ENCODE measurements at places on chromosomes 6 and 20. TPM values are rescaled to one million over a fixed set of nuclear protein-coding genes. Genes with fewer than 3 reads are reported as not detected.

The BTNL2 gene
- not detected for total RNA-seq

The LGSN gene
- not detected for total RNA-seq

The STMN3 gene
- 67.4 TPM for total RNA-seq

The GPR6 gene
- not detected for total RNA-seq

The JPH2 gene
- total RNA-seq: not detected

The CAPN11 gene
- total RNA-seq: 0.26 TPM

The PTCRA gene
- total RNA-seq: 1.8 TPM

The RNF144B gene
- 4.6 TPM for total RNA-seq

The SIRPD gene
- not detected for total RNA-seq

The GSTA3 gene
- total RNA-seq: not detected

The PI3 gene
- total RNA-seq: not detected

The TBP gene
- 14.4 TPM for total RNA-seq

The KCNG1 gene
- not detected for total RNA-seq

The ULBP1 gene
- total RNA-seq: 0.20 TPM

GRCh38 chr6:148973538-148974208 lies 226.8 kb downstream of the UST start:
- no peak for DNase-seq

DNA sequence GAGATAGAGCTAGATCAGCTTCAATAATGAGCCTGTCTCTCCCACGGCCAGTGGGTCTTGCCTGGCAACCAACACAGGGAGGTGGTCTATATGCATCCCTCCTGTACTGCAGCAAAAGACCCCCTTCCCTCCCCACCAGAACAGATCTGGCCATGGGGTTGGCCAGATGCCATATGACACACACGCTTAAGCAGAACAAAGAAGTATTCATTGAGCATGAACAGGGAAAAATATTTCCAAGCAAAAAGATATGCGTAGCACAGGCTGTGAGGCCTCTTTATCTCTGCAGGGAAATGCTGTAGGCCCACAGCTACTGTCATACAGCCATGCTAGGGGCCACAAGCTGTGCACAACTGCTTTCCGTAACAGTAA lies 73.4 kb upstream of the NRSN1 start:
- no peak for DNase-seq

GRCh38 chr6:33578588-33579011 lies 1.5 kb downstream of the BAK1 start:
- peak; percentile 31 for DNase-seq

GRCh38 chr6:10413262-10413849 lies 1.5 kb downstream of the TFAP2A start:
- no peak for DNase-seq

- DNase-seq: no peak
Measured at GRCh38 chr20:1779567-1779966, 115.6 kb upstream of the SIRPA start.

- no peak for DNase-seq
Measured at GRCh38 chr6:166119116-166119911, 48.3 kb downstream of the TBXT start.

- DNase-seq: no peak
Measured at GRCh38 chr6:141594874-141595273, 537.9 kb upstream of the GJE1 start.

DNA sequence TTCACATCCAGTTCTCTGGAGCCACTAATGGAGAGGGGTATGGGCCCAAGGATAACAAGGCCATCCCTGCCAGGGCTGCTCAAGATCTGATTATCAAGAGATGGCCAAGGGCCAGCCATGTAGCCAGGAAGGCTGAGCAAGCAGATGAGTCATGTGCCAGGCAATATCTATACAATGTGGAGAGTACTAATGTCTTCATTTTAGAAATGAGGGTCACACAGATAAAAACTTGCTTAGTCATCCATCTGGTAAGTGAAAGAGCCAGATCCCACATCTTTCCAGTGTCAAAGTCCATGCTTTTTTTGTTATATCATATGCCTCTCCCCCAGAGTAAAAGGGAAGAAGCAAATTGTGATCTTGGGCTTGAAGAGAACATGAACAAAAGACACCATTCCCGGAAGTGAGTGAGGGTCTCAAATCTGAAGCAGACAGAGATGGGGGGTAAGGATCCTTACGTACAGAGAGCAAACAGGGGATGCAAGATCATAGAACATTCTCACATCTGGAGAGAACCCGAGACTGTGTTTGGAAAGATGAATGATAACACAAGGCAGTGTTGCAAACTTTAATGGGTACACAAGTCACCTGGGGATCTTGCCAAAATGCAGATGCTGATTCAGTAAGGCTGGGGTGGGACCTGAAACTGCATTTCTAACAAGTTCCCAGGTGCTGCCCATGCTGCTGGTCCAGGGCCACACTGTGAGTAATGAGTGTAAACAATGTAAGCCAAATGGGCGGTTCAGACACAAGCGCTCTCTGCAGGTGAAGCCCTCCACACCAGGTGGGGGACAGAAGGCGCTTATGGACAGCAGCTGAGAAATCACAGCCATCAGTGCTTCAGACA lies 20.0 kb upstream of the GSTA3 start:
- no peak for DNase-seq

GRCh38 chr20:47727909-47728361 lies 57.3 kb downstream of the SULF2 start:
- DNase-seq: no peak

- no peak for DNase-seq
Measured at GRCh38 chr6:134287859-134288537, 29.9 kb downstream of the SGK1 start.

DNA sequence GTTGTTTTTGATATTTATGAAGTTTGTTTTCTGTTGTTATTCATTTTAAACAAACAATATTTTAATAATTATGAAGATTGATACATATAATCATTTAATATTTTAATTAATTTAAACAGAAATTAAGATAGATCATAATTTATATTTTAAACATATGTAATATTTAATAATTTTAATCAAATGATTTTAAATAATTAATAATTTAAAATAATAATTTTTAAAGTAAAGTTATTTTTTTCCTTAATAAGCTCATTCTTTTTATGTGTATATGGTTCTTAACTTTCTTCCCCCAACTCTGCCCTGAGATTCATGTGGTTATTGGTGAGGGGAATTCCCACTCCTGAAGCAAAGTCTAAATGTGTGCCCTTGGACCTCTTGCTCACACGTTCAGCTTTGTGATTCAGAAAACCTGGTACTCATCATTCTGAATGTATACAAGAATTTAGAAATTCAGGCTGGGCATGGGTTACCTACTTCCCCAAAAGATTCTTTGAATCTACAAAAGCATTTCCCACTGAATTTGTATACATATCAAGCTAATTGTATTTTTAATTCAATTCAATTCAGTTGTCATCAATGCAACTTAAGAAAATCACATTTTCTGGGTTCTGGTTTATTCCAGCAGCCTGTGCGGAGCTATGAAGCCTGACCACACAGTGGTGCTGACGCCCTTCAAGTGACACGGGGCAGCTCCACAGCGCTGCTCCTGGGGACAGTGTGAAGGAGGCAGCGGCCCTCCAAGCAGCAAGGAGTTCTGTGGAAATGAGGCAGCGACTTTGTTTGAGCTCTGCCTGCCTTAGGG lies 168.9 kb upstream of the UST start:
- no peak for DNase-seq

DNA sequence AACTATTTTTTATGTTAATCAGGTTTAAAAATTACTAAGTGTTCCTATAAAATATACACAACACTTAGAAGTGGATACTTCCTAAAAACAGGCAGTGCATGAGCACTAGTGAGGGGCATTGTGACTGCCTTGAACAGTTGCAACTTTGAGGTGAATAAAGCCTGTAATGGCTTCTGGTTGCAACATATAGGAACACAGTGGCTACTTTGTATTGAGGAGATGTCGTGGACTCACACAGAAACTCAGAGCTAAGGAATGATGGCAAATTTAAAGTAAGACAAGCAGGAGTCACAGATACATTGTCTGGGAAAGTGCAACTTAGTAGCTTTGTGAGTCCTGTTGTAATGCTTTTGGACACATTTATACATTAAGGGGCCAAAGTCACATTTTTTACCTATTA lies 861 bp upstream of the HLA-A start:
- no peak for DNase-seq

DNA sequence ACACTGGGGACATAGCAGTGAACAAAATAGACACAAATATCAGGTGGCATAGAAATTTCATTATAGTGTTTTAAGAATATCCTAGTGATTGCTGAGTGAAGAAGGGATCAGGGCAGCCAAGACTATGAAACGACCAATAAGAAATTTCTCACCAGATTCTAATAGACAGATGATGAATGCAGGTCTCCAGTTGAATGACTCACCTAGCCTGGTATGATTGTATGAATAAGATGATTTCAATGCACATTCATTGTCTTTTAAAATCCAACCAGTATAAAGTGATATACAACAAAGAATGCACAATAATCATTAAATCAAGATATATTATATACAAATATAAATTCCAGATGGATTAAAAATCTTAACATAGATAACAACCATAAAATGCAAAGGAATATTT lies 124.5 kb upstream of the TENT5A start:
- no peak for DNase-seq

DNA sequence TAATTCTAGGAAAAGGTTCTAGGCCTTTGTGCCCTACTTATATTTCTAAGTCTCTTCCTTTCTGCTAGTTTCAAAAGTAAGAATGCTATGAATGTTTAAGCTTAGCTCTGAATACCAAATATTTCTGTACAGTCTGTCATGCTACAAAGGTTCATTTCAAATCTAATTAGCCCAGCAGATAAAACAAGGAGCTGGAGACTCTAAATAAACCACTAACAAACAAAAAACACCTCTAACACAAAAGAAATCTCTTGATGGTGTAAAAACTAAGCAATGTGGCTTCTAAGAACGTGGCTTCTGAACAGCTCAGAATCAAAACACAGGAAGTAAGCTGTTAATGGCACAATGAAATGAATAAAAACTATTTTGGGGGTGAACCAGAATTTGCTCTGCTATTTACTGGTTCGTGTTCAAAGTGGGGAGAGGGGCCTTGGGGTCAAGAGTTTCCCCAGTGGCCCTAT lies 198.3 kb downstream of the BCAS1 start:
- no peak for DNase-seq

- DNase-seq: no peak
Measured at GRCh38 chr6:154239392-154239791, 117.2 kb downstream of the IPCEF1 start.

DNA sequence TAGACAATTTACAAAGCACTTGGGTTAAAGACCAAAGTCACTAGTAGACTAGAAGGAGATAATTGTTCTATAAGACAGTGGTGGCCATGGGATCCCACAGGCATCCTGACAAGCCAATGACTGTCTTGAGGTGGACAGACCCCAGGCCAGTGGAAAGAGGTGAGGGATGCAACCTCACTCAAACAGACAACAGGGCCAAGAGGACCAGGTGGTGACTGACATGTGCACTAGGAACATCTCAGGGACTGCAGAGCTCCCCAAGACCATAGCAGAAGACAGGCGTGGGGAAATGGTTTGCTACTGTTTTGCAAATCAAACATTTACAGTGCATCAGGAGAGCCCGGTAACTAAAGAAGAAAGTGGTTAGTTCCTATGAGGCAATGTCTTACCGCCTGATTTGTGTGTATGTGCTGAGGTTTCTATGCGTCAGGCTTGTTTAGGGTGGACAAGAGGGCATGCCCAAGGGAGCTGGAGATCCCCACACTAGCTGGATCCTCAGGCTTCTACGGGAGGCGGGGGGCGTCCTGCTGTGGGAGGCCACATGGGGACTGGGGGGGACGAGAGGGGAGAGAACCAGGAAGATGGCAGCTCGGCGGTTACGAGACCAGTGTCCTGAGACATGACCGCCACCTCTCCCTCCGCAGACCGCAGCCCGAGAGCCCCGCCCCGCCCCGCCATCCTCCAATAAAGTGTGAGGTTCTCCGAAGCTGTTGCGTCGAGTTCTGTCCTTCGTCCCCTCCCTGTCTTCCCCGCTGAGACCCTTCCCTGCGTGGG lies 623 bp upstream of the MRPS26 start:
- peak; percentile 28 for DNase-seq

DNA sequence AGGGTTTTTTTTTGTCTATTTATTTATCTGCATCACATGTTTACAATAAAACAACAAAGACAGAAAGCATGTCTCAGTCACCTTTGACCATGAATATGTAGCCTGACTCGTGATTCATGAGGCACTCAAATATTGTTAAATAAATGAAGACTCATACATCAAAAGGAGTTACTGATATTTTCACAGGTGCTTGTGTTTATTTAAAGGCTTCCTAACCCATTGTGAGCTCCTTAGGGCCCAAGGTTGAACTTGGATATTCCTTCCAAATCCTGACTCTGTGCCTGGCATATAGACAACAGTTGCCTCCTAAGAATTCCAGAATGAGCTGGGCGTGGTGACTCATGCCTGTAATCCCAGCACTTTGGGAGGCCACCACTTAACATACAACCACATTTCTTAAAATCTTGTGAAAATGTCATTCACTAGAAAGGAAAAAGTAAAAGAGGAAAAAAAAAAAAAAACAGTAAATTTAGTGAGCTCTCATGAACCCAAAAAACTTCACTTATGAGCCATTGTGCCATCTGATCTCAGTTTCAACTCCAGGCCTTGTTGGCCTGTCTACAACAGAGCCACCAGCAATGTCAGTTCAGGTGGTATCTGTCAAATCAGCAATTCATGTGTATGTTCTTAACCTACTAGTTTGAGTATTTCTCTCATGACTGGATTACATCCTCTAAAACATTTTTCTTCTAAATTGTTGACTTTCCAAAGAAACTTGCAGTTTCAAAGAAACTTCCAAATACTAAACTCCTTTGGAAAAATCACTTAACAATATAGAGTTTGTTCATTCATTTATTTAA lies 162.7 kb upstream of the MARCKS start:
- no peak for DNase-seq

- DNase-seq: no peak
Measured at GRCh38 chr6:49570474-49571079, 20.1 kb downstream of the C6orf141 start.

- DNase-seq: no peak
Measured at GRCh38 chr20:35546127-35546526, 4.2 kb downstream of the ERGIC3 start.

- no peak for DNase-seq
Measured at GRCh38 chr6:170266061-170266825, 24.6 kb downstream of the DLL1 start.

DNA sequence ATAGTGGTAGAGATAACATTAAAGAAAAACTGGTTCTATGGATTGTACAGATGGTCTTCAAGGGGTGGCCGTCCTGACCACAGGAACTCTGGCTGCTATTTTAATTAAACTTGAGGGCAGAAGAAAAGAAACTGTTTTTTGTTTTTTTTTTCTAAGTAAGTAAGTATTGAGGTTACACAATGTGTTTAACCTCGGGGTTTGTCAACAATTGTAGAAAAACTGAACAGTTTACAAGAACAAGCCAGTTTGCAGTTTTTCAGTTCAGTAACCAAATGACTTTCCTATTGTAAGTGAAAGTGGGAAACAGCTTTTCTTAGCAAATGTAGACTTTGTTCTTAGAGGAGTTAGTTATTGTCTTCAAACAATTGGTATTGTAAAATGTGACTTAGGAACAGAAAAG lies 77.0 kb downstream of the PLCB1 start:
- no peak for DNase-seq
